Activated T-cell treated with anti-CD3 and anti-CD28 coated beads for 48 hours (primary cell): ENCODE measurements at places on chromosomes 2 and 18.

GRCh38 chr2:75456111-75456510, 104.6 kb downstream of the EVA1A start:
- DNase-seq = no peak

GRCh38 chr2:49053156-49053555, 101.2 kb downstream of the FSHR start:
- DNase-seq = no peak

- no peak for DNase-seq
Measured at GRCh38 chr2:200305797-200306195, 697 bp upstream of the SPATS2L start.

DNA sequence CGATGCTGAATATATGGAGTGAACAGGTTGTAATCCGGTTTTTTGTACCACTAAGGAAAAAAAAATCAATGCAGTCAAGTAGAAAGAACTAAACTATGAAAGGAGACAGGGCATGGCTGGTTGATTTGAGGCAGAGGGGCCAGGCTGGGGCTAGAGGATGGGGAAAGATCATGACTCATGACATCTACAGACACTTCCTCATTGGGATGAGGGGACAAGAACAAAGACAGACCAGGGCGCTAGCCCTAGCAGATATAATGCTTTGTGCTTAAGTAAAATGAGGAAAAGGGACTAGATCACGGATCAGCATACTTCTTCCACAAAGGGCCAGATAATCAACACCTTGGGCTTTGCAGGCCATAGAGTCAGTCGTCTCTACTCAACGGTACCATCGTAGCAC, 55.8 kb downstream of the ST6GAL2 start:
- DNase-seq = no peak

DNA sequence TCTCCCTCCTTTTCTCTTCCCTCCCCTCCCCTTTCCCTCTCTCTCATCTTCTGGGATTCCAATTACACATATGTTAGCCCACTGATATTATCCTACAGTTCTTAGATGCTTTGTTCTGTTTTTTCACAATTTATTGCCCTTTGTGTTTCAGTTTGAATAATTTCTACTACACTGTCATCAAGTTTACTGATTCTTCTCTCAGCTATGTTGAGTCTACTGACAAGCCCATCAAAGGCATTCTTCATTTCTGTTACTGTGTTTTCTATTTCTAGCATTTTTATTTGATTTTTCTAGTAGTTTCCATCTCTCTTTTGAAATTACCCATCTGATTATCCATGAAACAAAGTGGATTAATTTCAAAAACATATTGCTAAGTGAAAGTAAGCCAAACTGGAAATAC, 219.6 kb downstream of the TNS1 start:
- no peak for DNase-seq

GRCh38 chr2:128798502-128799283, 480.0 kb upstream of the HS6ST1 start:
- no peak for DNase-seq

DNA sequence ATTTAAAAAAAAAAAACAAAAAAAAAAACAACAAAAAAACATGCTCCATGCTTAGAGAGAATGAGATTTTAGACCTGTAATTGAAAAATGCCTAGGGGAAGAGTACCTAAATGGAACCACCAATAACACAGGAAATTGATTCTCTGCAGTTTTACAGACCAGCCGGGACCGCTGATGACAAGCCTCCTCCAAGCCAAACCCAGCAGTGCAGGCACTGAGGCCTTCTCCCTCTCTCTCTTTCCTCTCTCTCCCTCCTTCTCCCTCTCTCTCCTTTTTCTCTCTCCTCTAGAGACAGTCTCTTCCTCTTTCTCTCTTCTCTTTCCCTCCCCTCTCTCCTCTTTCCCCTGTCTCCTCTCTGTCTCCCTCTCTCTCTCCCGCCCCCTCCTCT, 228.8 kb upstream of the COPS8 start:
- no peak for DNase-seq

DNA sequence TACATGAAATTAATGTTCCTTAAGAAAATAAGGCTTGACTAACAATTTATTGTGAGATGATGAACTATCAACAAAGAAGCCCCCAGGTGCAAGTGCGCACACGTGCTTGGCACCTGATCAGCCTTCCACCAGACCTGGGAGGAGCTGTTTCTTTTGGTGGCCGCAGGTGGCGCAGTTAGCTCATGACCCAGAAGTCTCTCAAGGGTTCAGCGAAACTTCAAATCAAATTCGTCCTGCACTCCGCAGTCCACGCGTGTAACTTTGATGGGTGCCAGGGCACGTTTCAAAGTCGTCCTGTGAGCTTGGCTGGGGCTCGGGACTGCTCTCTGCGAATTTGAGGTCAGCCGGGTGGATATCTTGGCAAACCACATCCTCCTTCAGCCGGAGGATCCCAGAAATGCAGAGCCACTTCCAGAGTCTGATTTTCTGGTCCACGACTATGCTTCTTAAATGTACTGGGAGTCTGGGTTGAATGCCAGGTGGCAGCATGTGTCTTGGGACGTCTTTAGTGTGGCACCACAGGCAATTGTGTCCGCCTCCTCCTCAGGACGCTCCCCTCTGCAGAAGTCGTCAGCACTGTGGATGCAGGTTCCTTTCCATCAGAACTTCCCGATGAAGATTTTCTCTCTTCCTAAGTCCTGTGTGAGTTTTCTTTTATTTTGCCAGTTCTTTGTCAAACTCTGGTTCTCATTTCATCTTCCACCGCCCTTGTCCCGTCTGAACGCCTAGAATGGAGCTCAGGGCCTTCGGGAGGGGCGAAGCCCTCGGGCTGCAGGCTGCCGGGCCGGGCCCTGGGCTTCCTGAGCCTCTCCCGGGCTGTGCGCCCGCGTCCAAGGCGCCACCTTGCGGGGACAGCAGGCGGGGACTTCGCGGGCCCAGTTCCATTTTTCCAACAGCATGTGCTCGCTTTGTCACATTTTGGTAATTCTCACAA, 61.3 kb upstream of the RAPGEF4 start:
- DNase-seq = peak; percentile 31

DNA sequence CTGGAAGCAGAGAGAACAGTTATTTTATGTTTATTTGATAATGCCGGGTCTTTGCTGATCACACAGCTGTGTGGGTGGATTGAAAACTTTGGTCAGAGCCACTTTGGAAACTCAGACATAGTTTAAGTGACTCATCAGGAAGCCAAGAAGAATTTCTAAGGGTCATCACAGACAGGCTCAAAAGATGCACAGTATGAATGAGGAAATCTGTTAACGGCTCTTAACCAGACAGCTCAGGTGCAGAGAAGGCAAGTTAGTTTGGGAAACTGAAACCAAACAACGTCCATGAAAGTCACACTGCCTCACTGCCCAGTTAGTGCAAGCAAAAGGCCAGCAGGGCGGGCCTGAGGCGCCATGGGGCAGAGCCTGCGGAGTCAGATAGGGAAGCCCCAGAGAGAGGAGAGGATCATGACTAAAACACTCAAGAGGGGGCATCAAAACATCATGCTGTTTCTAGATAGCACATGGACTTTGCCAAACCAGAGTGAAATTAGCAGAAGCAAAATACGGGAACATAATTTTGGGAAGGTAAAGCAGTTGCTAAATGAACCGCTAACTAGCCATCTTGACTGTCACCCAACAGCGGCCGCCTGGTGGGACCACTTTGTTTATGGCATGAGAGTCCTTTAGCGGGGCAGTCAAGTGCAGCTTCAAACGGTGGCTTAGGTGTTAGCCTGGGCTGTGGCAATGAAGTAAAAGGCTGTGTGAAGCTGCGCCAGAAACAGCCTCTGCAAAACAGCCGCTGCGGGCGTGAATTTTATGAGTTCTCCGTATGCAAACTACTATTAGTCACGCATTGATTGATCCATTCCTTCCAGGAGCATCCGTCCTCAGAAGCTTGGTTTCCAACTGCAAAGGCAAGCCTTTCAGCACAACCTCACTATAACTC, 101.2 kb downstream of the KCTD18 start:
- no peak for DNase-seq

DNA sequence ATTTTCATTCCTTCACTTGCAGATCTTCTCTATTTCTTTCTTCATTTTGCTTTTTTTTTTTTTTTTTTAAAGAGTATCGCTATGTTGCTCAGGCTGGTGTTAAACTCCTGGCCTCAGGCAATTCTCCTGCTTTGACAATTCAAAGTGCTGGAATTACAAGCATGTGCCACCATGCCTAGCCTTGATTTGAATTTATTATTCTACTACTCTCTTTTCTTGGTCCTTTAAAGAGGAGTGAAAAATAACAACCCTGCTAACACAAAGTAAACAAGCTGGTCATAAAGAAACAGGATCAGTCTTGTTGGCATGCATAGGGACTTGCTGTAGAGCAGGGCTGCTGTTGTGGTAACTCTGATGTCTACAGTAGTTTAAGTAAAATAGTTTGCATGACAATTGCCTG, 1615.3 kb upstream of the ZEB2 start:
- DNase-seq = no peak

DNA sequence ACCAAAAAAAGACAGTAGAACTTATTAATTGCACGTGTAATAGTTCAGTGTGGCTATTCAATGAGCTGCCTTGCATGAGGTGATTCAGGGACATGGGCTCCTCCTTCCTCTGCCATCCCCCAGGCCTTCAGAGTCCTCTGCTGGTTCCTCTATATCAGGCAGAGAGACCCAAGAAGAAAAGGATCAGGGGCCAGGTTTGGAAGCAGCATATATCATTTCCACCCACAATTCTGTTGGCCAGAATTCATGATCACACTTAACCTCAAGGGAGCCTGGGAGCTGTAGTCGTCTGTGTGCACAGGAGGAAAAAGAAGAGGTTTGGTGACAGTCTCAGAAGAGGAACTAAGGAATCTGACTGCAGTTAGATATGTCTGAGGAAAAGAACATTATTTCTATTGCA, 114.0 kb upstream of the GLS start:
- no peak for DNase-seq

DNA sequence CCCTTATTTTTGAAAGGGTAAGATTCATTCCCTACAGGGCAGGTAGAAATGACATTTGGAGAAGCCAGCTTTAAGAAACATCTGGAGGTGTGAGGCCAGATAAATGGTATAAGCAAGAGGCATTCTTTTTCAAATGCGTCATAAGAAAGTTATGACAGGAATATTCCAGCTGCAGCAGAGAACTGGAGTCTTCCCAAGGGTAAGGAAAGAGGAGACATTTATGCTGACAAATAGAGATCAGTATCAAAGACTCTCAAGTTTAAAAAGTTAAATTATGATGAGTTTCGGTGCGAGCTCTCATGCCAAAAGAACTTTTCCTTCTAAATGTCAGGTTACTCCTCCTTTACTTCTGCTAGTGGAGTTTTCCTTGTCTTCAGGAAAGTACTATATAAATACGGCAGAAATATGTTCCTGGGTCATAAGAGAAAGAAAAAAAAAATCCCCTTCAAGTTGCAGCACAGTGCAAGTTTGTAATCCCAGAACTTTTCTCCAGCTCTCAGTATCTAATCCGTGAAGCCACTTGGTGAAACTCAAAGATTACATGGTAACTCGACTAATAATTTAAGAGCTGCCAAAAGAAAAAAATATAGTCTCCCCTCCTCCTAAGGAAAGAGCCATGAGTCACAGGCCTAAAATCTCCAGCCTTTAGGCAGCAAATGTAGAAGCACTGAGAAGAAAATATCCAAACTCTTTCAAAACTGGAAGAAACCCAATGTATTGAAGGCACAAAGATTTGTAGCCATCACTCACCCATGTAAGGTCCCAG, 428.1 kb downstream of the MEIS1 start:
- DNase-seq = no peak

- no peak for DNase-seq
Measured at GRCh38 chr2:110101901-110102803, 13.5 kb downstream of the MALL start.

GRCh38 chr2:239927424-239927981, 97.6 kb downstream of the NDUFA10 start:
- DNase-seq = peak; percentile 64

DNA sequence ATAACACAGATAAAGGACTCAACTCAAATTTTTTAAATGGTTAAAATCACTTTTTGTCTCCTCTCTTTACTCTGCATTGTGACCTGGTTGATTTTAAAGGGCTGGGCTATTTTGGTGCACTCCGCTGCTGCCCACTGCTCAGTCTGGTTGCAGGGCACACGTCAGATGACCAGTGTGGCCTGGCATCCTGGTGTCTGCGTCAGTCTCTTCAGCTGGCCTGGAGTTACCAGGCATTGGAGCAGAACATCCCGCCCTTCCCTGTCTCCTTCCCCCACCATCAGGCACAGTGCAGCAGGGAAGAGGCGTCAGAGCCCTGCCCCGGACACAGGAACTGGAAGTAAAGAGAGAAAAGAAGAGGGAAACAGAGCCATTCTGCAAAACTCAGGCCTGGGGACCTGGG, 8.9 kb downstream of the C1QL2 start:
- no peak for DNase-seq

DNA sequence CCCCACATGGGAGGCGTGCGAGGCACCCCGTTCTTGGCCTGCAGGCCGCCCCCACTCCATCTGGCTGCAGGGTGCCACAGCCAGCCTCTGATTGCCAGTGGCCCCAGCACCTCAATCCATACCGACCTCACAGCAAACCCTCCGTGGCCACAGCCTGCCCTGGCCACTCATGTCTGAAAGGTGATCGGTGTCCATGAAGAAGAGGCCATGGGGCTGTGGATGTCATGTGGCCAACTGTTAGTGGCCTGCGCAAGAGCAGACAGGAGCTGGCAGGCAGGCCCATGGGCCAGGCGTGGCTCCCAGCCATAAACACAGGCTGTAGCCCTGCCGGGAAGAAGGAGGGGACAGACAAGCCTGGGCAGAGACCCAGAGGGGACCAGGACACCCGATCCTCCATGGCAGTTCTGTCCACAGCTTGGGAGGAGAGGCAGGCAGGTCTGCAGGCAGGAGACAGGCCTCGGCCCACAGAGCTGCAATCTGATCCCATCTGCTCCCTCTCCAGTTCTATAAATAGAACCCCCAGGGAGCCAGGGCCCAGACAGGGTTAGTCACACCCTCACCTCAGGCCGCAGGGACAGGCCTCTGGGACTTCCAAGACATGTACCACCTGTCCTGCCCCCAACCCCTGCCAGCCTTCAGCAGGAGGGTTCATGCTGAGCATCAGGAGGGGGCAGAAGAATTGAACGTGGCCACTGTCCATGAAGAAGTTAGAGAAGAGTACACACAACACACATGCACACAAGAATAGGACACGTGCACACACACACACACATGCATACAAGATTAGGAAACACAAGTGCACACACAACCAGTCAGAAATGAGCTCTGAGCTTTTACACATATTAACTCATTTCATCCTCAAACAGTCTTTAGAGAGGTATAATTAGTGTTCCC, 16.9 kb downstream of the STEAP3 start:
- no peak for DNase-seq

GRCh38 chr2:113278073-113278741, 514 bp downstream of the PAX8 start:
- no peak for DNase-seq

DNA sequence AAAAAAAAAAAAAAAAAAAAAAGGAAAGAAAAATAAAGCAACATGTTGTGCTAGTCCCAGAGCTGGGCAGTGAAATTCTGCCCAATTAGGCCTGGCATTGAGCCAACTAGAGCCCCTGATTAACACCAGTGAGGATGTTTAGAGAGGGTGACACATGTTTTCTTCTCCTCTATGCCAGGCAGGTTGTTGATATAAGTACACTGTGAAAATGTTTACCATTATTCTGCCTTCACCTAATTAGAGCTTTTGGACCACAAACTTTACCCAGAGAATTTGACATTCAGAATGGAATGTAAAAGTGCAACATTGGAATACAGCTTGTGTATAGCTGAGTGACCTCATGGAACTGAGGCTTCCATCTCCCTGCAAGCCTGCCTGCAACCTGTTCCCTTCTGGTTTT, 95.9 kb upstream of the MSH2 start:
- DNase-seq = no peak
